Ascending aorta (tissue), 2 donors: ENCODE measurements at places on chromosomes 7 and 10.

- DNase-seq = no peak
Observed at GRCh38 chr7:1558841-1559625, 3.0 kb upstream of the TMEM184A start.

GRCh38 chr7:139153832-139154231 lies 44.3 kb upstream of the ZC3HAV1 start:
- DNase-seq = no peak

DNA sequence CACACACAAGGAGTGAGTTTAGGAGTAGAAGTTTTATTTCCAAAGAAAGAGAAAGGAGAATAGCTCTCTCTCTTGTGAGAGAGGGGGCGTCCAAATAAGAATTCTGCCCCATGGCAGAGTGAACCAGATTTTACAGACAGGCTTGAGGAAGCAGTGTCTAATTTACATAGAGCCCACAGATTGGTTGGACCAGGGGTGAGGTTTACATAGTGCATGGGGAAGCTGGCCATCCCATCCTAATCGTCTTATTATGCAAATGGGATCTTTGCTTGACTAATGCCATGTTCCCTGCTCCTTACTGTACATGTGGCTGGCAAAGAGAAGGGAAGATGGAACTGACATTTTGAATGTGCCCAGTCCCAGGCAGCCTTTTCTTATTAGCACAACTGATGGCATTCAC lies 60.0 kb upstream of the ACSM6 start:
- DNase-seq = no peak

DNA sequence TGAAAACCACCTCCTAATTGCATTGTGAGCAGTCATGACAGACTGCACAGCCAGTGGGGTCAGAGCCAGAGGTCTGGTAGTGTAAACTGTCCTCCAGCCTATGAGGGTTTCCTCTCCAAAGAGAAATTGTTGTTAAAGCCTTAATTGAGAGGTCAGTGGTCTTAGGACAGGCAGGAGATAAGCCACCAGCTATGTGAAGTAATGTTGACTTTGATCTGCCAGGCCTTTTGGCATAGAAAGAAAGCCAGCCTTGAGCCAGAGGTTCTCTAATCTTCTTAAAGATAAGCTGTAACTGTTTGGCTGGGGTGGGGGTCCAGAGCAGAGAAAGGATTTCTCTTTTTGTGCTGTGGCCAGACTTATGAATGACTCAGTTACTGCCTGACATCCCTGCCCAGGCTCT lies 248.4 kb downstream of the WDR11 start:
- DNase-seq = no peak

DNA sequence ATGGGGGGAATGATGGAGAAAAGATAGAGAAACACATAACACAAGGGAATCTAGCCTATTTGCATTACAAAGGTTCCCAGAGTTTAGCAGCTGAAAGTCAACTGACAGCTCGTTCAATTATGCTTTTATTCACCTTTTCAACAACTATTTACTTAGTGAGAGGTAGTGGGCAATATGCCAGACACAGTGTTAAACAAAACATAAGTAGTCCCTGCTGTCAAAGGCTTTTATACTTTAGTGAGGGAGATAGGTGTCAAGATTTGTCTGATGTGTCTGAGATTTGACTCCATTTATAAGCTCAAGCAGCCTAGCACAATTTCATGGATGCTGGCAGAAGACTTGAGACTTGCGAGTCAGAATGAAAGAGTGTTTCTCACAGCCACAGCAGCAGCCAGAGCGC lies 549.0 kb upstream of the VSTM2A start:
- DNase-seq = no peak

DNA sequence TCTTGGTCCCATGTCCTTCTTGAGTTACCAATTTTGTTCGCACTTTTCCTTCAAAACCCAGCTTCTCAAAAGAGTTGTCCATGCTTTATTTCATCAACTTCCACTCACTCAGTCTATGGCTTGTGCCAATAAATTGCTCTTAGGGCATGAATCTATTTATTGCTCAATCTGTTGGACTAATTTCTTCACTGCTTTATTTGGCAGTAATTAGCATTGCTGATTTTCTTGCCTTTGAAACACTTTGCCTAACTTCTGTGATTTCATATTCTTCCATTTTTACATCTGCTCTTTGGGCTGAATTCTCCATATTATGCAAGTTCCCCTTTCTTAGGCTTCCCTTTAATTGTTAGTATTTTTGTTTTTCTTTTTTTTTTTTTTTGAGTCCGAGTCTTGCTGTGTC lies 16.8 kb downstream of the DLD start:
- no peak for DNase-seq

DNA sequence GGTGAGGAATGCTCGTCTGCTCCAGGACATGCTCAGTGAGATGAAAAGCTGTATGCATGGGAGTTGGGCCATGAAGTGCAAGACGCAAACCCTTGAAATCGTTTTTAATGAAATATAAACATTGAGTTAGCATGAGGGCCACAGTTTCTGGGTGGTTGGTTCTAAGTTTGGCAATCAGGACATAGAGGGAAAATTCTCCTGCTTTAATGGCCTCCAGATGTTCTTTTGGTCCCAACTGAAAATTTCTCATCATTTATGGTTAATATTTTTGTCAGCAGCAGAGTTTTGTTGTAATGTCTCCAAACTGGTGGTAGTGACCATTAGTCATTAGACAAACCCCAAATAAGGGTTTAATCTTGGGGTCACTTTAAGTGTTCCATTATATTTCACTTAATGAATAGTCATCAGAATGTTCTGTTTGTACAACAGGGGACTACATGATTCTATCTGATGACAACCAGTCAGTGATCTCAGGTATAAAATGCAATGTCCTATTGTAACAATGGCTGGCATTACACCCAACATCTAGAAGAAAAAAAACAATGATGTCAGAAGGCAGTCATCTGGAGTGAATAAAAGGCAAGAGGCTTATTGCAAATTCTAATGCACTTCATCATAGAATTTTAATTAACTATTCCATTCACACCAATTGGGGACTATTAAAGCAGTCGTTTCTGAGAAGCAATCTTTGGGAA lies 197.4 kb downstream of the JCAD start:
- DNase-seq = no peak

DNA sequence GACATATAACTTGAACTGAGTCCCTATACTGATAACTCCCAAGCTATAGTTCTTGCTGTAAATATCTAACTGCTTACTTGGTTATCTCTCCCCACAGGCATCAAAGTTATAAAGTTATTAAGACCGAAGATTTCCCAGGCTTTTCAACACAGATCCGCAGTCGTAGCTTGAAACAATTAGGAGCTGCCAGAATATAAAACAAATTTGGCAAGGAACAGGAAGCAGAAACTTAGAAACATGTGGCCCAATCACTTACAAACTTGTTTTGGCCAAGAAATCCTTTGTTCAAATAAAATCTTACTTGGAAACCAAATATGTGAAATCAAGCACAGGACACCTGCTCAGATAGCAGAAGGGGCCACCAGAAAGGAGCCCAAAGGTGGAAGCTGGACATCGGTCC lies 9.0 kb downstream of the SLC16A12 start:
- no peak for DNase-seq

DNA sequence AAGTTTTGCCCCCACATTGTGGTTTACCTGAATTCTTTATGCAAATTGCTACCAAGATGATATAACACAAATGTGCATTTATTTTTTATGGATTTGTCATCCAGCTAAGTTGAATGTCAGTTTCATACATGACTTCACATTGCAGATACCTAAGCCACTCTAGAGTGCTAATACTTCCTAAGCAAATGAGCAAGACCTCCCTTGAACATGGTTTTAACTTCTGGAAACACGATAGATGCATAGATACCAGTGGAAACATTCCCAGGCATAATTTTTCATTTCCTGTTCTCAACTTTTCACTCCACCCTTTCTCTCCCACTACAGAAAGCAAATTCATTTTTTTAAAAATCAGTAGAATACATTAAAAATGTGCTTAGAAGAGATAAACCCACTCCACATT lies 20.3 kb downstream of the GOT1 start:
- DNase-seq = no peak

DNA sequence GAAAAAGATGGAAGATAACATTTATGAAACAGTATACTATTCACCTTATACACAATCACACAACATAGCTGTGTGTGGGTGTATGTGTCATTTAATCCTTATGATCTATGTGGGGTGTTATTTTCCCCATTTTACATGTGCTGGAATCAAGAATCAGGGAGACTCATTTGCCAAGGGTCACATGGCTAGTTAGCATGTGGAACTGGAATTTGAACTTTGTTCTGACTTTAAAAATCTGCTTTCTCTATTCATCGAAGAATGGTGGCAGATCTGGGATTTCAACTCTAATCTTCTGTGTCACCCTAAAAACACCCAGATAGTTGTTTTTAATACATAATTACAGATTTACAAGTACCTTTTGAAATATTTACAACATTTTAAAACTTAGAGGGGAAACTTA lies 65.2 kb downstream of the ADAM22 start:
- no peak for DNase-seq

- DNase-seq = peak; percentile 53
Observed at GRCh38 chr10:69061305-69062161, 26.4 kb upstream of the SRGN start.
